GM13976 (cell line): ENCODE measurements at places on chromosomes 2 and 18.

DNA sequence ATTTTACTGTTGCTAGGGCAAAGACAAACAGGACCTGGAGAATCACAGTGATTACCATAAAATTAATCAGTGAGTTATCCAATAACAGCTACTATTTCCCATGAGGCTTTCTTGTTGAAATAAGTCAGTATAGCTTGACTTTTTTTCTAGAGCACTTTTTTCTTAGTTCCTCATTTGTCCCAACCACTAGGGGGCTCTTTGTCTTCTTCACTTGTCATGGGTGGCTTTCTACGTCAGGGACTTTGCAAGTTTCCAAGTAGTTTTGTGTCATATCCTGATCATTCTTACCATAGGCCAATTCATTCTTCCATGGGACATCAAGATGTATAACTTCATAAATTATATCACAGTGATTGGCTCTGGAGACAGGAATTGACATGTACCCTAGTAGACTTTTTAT, 1019.6 kb upstream of the PIK3C3 start:
- DNase-seq, result no peak

GRCh38 chr18:58349650-58350049, 279.2 kb downstream of the ALPK2 start:
- DNase-seq, result no peak

GRCh38 chr2:96531872-96532505, 4.6 kb upstream of the ARID5A start:
- peak; percentile 87 for DNase-seq

GRCh38 chr2:213066443-213066743, 85.0 kb downstream of the IKZF2 start:
- no peak for DNase-seq

DNA sequence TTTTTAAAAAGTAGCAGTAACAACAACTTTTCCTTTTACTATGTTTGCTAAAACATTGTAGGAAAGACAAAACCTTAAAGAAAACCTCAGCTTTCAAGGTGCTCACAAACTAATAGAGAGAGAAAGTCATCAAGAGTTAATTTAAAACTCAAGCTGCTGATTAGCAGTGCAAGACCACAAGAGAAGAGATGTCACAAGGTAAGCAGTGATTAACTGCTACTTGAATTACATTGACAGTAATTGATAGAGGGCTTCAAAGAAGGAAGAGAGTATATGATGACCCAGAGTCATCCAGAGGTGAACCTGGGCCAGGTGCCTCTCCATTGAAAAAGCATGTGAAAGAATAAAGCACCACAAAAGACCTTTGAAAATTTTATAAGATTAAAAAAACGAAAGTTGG, 939.6 kb upstream of the CNTNAP5 start:
- DNase-seq, result no peak

DNA sequence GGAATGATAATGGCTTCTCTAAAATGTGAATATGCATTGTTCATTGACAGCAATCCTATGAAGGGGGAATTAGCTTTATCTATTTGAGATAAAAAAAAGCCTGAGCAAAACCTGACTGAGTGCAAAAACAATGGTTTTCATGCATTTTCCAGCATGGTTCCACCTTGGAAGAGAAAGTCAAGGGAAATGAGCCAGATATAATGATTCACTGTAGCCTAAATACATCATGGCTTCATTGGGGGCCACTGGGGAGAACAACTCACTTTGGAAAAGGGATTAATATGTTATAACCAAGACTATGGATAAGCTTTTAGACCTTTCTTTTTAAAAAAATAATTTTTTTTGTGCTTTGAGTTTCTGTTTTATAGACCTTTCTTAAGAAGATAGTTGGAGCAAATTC, 679.7 kb downstream of the NYAP2 start:
- no peak for DNase-seq

GRCh38 chr2:61426267-61426897, 44.5 kb downstream of the USP34 start:
- peak; percentile 73 for DNase-seq

- no peak for DNase-seq
Measured at GRCh38 chr2:197571627-197572271, 55.9 kb downstream of the MOB4 start.

DNA sequence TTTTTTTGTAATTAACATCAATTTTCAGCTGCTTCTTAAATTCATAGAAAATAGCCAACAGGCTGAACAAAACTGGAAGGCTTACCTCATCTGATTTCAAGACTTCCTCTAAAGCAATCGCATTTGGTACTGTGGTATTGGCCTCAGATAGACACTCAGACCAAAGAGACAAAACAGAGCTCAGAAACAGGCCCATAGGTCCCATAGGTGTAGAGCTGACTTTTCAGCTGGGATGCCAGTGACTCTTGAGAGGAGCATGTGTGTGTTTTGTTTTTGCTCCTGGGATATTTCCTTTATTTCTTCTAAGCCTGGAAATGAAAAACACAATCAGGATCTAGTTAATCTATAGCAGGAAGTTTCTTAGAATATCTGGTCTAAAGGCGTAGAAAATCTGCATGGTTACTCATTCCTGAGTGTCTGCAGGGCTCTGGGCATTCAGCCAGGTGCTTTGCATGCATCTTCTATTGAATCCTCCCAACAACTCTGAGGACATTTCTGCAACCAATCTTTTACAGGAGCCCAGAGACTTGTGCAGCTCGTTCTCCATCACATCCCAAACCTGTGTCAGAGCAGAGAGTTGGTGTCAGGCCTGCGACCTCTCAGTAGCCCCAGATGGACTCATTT, 190.8 kb downstream of the RTP5 start:
- no peak for DNase-seq

- DNase-seq, result no peak
Measured at GRCh38 chr2:9824956-9825720, 18.1 kb upstream of the TAF1B start.

GRCh38 chr2:203442463-203442862, 92.6 kb downstream of the RAPH1 start:
- no peak for DNase-seq

DNA sequence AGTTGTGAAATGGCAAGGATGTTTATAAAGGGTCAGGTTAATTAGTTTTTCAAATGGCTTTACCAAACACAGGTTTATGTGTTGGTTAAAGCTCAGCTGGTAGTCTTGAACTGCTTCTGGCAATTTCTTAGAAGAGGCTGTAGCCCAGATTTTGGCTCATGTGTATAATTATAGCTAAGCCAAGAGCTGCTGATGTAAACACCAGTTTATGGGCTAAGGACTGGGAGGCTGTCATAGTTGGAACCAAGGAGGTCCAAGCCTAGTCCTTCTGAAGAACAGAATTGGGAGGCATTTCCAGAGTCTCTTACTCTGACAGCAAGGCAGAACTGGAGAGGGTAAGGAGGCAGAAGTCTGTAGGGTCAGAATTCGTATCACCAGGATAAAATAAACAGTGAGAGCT, 25.4 kb downstream of the UBE2E3 start:
- DNase-seq, result no peak

- no peak for DNase-seq
Measured at GRCh38 chr2:20624884-20625485, 25.9 kb downstream of the HS1BP3 start.

- DNase-seq, result peak; percentile 22
Measured at GRCh38 chr2:195410074-195410671, 246.9 kb upstream of the SLC39A10 start.

DNA sequence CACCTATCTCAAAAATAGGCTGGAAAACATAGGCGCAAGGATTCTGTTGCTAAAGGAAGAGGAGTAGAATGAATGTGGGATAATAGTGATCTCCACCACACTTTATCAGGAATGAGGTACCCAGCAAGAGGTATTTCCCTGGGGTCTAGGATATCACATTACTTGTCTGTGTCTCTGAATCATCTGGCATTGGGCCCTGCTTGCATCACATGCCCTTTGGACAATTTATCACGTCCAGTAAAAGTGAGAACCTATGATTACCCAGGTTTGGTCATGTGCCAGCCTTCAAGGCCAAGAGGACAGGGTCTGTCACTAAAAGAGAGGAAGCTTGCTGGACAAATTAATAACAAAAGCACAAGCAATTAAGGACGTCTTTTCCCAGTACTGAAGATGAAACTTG, 11.4 kb upstream of the TRAPPC8 start:
- DNase-seq, result no peak

DNA sequence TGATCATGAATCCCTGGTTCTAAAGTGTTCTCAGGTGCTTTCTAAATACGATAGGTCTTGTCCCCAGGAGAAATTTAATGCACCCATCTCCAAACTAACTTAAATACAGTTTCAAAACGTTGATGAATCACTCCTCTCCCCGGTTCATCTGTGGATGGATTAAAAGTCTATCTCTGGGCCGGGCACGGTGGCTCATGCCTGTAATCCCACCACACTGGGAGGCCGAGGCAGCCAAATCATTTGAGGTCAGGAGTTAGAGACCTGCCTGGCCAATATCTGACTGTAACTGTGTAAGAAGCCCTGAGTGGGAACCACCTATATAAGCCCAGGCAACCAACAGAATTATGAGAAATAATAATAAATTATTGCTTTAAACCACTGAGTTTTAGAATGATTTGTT, 78.7 kb downstream of the LONRF2 start:
- DNase-seq, result no peak

DNA sequence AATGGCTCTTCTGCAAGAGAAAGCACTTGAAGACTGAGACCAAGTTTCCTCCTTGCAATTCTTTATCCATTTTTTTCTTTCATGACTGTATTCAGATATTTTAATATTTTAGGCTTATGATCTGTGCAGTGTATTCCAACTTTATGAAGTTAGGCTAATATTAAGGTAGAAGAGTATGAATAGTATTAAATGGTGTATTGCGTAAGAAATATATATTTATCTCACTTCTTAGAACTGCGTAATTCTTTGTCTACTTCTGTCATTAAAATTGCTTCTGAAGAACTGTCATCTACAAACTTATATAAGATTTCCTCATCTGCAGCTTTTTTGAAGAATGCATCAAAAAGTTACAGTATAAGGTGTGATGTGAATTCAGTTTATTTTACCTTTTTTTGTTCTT, 183.2 kb downstream of the DLGAP1 start:
- DNase-seq, result no peak

GRCh38 chr2:10830641-10831399, 18.2 kb upstream of the PDIA6 start:
- DNase-seq, result no peak

DNA sequence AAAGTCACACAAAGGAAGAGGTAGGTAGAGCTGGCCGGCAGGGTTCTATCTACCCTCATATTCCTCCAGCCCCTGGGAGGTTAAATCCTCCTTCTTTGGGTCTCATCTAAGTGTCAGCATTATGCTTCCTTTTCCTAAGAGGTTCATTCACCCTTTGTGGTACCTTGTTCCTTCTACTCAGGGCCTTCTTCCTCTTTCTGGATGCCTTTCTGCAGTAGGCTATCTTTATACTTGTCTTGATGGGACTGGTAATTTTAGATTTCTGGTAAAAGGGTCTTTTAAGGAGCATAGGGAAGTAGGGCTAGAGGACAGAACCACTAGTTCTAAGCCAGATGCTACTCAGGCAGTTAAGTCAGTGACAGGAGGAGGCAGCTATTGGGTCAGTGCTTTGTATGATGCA, 13.7 kb upstream of the TNP1 start:
- no peak for DNase-seq

DNA sequence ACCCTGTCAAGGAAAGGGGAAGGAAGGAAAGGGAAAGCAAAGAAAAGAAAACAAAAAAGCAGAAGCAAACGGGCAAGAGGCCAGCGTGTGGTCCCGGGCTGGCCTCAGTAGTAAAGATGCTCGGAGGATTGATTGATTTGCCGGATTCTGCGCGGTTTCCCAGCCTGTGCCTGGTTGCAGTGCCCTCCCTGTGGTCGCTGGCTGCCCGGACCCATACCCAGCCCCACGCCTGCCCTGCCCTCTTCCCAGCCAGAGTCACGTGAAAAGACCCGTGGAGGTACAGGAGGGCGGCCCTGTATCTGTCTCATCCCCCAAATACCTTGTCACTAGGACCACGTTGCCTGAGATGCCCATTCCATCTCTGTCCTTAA, 55.1 kb upstream of the IMP4 start:
- no peak for DNase-seq
